C1 segment of cervical spinal cord (tissue), 14 donors: ENCODE measurements at places on chromosomes 4 and X.
A peak's percentile ranks its signal among the peaks of the same experiment; 100 is the strongest.

DNA sequence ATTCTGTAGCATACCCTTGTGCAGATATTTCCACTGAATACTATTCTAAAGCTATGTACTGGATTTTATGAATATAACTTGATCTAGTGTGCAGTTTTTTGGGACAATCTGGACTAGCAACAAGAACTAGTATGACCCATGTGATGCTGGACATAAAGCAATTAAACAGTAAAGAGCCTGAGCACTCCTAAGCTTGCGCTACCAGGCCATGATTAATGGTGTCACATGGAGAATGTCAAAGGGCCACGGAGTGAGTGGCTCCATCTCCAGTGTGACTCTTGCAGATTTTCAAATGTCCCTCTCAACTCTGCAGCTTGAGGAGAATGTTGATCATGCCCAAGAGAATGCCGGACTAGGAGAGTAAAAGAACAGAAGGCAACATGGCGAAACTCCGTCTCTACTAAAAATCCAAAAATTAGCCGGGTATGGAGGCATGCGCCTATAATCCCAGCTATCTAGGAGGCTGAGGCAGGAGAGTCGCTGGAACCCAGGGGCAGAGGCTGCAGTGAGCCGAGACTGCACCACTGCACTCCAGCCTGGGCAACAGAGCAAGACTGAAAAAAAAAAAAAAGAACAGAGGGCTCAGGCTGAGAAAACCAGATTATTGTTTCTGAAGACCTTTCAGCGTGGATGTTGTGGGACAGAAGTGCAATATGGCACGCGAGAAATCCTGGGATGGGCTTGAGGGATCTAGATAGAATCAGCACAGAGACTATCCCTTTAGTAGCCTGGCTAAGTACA, 45.0 kb downstream of the TIGD2 start:
- DNase-seq, result no peak

- DNase-seq, result no peak
These were observed 121.7 kb upstream of the ETNPPL start for GRCh38 chr4:108884596-108884995.

GRCh38 chr4:1933700-1934099, 62.5 kb downstream of the NSD2 start:
- DNase-seq, result no peak

- DNase-seq, result no peak
These were observed 391.0 kb upstream of the PITX2 start for GRCh38 chr4:111013846-111014245.

DNA sequence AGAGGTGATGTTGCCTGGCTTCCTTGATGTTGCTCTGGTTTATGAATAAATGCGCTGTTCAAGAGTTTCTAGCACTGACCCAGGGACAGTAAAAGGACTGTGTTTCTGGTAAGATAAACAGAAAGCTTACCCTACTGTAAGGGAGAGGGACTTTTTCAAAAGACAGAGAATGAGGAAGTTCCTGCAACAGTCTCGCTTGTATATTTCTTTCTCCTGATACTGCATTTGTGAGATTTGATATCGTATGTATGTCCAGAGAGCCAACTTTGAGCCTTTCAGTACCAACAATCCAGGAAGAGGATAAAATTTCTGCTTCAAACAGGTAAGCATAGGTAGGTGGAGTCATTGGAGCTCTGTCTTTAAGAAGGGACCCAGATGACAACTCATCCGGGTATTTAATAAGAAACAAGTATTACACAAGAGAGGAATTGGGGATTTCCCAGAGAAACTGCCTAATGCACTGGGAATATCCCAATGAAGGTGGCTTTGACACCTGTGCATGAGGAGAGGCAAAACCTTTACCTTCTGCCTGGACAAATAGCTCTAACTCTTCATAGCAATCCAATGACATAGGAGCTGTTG, 773 bp downstream of the DAPP1 start:
- DNase-seq, result no peak

GRCh38 chr4:78667764-78668163, 108.4 kb upstream of the BMP2K start:
- DNase-seq, result no peak

DNA sequence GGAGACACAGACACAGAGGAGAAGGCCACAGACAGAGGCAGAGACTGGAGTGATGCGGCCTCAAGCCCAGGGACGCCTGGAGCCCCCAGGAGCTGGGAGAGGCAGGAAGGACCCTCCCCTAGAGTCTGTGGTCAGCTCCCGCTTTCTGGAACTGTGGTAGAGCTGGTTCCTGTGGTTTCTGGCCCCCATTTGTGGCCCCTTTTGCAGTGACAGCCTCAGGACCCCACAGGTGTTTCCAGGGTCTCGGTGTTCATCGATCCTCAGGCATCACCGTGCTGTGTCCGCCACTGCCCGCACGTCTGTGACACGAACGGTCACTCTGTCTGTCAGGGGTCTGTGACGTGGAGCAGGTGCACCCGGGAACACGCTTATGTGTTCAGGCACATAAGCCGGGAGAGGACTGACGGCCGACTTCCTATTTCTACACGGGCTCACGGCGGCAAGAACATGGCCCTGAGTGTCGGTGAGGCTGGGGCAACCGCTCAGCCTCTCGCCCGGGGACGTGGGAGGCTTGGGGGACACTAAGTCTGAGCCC, 7.9 kb downstream of the GTPBP6 start:
- no peak for DNase-seq

GRCh38 chr4:113355550-113356371, 306.3 kb downstream of the ANK2 start:
- DNase-seq, result peak; percentile 19

- no peak for DNase-seq
These were observed 210.7 kb downstream of the PRR32 start for GRCh38 chrX:127030016-127030748.

DNA sequence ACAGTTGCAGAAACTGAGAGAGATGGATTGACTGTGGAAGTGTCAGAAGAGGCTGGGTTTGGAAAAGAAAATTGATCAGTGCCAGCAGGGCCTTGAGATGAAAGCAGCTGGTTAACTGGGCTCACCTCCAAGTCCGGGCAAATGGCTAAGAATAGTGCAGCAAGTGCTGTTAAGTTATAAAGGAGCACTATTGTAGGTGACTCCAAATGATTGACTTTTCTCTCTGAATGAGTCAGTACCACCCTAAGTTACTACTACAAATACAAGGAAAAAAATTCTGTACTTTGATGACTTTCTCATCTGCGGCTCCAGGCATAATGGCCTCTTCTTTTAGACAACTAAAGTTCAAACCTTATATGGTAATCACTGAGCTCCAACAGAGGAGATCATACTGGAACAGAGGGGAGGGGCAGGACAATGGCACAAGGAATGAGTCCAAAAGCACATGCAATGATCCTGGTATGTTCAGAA, 733.4 kb upstream of the INTU start:
- no peak for DNase-seq

- no peak for DNase-seq
These were observed 106.3 kb downstream of the USP46 start for GRCh38 chr4:52552778-52553177.

DNA sequence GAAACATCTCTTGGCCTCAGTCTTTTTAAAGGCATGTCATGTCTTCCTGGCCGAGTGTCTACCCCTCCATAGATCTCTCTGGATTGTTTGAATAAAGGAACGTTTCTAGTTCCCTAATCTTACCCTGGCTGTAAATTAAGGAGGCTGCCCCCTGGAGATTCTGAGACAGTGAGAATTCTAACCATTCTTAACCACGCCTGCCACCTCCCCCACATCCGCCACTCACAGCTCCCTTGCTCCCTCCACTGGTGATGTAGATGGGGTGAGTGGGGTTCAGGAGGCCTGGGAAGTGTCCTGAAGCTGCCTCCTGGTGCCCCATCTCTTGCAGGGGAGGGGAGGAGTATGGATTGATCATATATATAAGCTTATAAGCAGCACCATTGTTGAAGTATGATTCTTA, 48.0 kb upstream of the TRIM2 start:
- peak; percentile 21 for DNase-seq

DNA sequence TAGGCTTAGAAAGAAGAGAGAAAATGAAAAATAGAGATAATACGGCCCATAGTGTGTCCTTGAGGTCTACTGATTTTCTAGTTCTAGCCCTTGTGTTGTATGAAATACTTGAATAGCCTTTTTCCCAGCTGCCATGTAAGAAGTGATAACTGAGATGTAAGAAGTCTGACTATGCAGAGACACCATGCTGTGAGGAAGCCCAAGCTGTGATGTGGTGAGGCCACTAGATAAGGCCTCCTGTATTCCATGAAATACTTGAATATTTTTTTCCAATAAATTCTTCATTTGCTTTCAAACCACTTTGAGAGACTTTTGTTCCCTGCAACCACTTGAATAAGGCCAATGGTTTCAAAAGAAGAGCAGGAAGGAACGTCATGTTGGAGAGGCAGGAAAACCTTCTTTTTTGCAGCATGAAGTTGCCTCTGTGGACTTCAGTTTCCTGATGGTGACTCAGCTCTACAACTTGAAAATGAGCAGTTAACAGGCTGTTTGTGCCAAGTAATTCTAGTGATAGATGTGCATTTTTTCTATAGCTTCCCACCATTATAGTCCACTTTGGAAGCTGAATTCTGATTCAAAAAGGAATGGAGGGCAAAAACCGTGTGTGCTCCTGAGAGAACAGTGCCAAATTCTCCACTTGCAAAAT, 25.5 kb upstream of the FAM9C start:
- no peak for DNase-seq

- DNase-seq, result no peak
These were observed 132.9 kb upstream of the BCOR start for GRCh38 chrX:40230646-40231045.

DNA sequence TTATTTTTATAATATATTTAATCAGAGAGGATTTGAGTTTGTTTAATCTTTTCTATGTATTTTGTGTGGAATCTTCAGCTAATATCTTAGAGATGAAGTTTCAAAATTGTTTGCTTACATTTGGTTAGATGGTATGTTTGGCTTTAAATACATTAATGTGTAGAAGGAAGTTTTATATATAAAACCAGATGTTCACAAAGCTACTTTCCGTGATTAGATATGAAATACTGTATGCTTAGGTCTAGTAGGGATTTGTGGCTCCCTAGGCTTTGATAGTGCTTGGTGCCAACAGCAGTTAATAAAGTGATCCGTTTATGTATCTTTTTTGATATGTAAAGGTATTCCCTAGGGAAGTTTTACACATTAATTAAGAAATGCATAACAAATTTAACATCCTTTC, 223.0 kb downstream of the ARHGAP10 start:
- DNase-seq, result no peak

DNA sequence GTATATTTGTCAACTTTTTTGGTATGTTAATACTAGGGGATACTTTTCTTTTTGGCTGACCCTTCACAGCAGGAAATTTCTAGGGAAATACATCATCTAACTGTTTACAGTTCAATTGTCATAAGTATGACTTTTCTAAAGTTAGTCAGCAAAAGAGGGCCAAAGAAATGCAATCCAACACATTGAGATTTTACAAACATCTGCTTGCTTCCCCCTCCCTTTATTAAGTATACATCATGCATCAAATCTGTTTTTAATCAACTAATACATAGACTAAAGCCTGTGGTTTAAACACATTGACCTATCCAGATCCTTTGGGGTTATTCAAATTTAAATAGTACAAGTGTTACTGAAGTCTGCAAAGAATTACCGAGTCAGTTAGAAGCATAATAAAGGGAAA, 93.9 kb downstream of the MID1 start:
- DNase-seq, result no peak

DNA sequence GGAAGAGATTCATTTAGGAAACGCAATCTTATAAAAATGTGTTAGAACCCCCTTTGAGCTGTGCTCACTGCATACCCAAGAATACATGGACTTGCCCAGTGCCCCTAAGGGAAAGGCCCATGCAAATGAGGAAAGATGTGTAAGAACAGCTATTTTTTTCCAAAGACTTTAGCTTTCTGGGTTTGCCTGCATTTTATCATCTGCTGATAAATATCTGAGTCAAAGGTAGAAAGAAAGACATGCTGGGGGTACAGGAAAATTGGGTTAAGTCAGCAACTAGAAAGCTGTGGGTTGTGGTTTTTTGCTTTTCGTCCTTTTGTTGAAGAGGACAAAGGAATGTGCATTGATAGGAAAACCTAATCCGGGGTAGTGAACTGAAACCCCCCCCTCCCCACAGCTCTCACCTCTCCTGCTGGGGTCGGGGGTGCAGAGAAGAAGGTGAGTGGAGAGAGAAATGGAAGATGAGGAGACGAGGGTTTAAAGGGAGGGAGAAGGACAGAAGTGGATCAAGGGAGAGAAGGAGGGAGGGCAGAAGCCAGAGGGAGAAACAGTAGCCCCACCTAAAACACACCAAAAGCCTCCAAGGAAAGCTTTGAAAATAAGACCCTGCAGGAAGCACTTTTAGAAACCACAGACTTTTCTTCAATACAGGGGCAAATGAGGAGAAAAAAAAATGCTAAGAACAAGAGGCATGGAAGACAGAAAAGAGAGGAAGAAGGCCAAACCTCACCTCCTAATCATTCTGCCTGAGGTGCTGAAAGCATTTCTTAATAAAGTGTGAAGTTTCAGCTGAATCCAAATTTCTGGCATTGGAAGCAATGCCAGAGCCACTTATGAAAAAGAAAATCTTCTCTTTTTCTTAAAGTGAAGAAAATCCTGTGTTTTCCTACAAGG, 49.3 kb downstream of the KDR start:
- DNase-seq, result no peak

- peak; percentile 68 for DNase-seq
These were observed 23.2 kb downstream of the TMSB4X start for GRCh38 chrX:12997906-12998687.

- no peak for DNase-seq
These were observed 121.6 kb upstream of the FAT1 start for GRCh38 chr4:186845137-186845842.

DNA sequence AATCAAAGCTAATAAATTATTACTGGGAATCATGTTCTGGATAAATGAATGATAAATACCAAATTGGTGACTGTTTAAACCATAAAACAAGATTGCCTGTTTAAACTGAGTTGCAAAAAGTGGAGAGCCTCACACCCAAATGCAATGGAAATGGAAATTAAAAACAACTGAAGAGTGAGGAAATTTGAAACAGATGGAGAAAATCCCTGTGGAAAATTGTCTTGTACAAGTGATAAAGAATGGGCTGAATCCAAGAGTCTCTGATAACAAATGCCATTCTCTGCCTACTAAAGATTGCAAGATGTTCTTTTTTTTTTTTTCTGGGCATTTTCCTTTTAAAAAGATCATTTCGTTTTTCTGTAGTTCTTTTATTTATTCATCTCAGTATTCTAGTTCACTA, 426.3 kb downstream of the NLGN4X start:
- DNase-seq, result no peak

DNA sequence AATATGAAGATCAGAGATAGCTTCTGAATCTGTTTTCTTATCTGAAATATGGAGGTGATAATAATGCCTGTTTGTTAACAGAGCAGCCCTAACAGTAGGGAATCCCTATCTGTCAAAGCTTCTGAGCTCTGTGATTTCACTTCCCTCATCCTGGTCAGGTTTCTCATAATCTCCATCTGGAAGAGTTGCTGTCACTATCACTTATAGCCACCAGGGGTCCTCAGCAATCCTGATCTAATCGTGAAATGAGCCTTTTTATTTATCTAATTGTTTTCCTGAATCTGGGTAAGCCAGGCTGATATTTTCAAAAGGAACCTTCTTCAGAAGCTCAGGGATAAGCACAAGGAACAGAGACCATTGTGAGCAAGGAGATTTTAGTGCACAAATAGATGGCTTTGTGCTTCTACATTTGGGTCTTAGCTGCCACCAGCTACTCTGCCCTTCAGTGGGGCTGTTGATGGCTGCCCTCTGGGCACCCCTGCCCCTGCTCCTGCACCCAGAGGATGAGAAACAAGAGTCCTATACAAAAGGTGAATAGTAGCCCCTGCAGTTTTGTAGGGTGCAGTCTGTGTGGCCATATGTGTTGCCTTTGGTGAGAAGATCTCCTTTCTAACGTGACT, 196.4 kb upstream of the RADX start:
- no peak for DNase-seq
